T-helper 22 cell (primary cell): ENCODE measurements at places on chromosomes 12 and 14.

DNA sequence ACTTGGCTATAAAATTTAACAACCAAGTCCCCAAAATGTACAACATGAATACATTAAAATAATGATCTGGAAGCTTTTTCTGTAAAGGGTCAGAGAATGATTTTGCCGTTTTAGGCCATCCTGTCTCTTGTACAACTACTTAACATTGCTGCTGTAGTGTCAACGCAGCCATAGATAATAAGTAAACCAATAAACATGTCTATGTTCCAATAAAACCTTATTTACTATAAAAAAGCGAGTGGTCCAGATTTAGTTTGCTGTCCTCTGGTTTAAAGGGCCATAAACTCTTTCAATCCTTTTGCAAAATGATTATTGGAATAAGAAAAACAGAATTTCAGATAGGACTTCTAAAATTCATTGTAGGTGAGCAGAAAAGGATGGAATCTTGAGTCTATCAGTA, 29.2 kb downstream of the SBNO1 start:
- DNase-seq: no peak

- no peak for DNase-seq
Observed at GRCh38 chr12:7612851-7613250, 52.9 kb downstream of the APOBEC1 start.

DNA sequence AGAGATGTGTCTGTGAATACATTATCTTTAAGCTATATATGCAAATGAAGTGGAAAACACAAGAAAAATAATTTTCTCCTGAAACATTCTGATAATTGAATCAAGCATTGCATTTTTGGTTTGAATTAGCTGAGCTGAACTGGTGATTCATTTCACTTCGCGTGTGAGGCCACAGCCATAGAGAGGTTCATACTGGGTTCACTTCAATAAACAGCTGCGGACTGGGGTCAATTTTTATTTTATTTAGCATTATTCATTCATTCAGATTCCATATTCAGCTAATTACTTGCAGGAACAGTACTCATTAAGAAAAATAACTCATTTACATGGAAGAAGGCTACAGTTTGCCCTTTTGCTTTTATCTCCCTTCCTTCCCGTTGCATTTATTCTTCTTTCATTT, 195.2 kb upstream of the LRIG3 start:
- DNase-seq: no peak

GRCh38 chr14:68231898-68232297, 412.3 kb downstream of the RAD51B start:
- no peak for DNase-seq

- no peak for DNase-seq
Observed at GRCh38 chr14:96764012-96764411, 33.2 kb upstream of the VRK1 start.

DNA sequence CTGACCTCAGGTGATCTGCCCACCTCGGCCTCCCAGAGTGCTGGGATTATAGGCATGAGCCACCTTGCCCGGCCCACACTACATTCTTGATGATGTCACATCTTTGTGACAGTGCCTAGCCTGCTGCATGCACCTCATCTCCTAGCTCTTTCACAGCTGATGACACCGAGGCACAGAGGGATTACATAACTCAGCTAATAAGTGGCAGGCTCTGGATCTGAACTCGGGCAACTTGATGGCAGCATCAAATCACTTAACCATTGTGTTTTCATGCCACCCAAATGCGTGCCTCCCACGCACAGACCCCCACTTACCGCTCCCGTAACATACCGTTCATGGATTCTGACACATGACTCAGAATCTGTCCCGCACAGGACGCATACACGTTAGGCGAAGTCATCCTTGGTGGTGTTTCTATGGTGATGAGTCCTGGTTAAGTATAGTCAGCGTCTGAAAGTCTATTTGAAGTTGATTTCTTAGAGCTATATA, 7.4 kb downstream of the TMEM120B start:
- no peak for DNase-seq

- no peak for DNase-seq
Observed at GRCh38 chr12:96497855-96498254, 8.5 kb downstream of the CFAP54 start.

DNA sequence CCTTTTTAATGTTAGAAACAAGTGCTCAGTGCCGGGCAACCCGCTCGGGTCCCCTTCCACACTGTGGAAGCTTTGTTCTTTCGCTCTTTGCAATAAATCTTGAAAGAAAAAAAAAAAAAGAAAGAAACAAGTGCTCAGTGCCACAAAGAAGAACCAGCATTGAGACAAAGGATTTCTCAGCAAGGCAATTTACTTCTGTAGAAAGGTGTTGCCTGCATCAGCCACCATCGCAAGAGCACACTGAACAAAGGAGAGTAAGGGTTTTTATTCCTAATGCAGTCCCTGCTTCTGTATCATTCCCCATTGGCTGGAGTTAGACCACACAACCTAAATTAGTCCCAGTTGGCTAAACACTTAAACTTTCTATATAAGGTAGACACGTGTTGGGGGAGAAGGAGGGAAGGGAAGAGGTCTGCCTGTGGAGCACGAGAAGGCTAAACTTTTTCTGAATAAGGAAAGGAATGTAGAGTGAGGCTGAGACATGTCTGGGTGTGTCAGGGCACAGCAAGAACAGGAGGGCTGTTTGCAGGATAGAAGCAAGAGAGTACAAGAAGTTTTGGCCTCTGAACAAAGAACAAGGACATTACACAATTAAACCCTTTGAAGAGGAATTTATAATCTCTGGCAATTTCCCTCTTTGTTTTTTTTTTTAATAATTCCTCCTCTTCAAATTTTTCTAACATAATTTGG, 21.4 kb downstream of the KLRF2 start:
- no peak for DNase-seq

GRCh38 chr12:11836282-11837151, 187.0 kb downstream of the ETV6 start:
- DNase-seq: no peak

GRCh38 chr12:105469211-105469610, 138.7 kb downstream of the C12orf75 start:
- DNase-seq: no peak

- no peak for DNase-seq
Observed at GRCh38 chr14:33796356-33796755, 154.5 kb downstream of the EGLN3 start.

GRCh38 chr14:79598339-79598738, 613.0 kb downstream of the DIO2 start:
- no peak for DNase-seq

DNA sequence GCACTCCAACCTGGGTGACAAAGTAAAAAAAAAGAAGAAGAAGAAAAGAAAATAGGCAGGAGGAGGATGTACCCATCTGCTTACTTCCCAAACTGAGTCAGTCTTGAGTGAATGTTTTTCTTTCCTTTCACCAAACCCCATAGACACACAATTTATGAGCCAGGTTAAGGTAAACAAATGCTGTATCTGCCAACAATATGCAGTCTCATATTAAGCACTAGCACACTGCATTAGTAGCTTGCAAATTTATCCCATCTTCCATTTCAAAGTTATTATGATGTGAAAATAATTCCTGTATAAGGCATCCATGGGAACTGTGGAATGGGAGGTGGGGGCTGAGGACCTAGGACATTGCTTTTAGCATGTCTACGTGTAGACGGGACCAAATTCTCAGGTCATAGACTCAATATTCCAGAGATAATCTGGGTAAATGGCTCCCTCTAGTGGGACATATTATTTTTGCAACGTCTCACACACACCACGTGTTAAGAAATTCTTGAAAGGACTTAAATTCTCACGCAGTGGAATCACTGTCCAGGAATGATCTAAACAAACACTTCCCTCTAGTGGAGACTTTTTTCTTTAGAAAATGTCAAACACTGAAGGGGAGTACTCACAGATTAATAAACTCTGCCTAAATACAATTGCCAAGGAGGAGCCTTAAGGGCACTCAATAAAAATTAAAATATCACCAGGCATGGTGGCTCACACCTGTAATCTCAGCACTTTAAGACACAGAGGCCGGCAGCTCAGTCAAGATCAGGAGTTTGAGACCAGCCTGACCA, 17.1 kb upstream of the OR10P1 start:
- no peak for DNase-seq

DNA sequence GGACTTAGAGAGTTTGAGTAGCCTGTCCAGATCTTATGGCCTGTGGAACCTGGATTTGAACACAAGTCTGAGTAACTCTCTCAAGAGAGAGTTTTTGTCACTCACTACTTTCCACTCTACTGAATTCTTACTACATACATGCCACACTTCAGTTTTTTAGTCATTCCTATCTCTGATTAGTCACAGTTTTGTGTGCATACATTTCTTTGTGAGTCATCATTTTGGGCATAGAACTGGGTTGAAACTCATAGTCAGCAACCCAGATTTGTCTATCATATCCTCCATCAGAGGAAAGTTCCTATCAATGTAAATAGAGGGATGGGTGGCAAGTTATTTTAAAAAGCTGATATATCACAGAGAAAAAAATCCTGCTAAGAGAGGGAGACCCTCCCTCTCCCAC, 42.9 kb downstream of the FLRT2 start:
- DNase-seq: no peak

DNA sequence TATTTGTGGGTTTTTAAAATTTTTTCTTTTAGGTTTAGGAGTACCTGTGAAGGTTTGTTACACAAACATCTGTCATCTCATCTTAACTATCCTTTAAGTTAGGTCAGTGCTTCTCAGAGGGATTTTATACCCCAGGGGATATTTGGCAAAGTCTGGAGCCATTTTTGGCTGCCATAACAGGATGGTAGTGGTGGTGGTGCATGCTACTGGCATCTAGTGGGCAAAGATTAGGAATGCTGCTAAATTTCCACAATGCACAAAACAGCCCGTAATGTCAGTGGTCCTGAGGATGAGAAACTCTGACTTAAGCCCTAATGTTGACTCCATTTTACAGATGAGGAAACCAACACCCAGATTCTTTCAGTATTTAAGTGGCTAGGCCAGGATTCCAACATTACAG, 85.2 kb upstream of the MYF6 start:
- DNase-seq: no peak

DNA sequence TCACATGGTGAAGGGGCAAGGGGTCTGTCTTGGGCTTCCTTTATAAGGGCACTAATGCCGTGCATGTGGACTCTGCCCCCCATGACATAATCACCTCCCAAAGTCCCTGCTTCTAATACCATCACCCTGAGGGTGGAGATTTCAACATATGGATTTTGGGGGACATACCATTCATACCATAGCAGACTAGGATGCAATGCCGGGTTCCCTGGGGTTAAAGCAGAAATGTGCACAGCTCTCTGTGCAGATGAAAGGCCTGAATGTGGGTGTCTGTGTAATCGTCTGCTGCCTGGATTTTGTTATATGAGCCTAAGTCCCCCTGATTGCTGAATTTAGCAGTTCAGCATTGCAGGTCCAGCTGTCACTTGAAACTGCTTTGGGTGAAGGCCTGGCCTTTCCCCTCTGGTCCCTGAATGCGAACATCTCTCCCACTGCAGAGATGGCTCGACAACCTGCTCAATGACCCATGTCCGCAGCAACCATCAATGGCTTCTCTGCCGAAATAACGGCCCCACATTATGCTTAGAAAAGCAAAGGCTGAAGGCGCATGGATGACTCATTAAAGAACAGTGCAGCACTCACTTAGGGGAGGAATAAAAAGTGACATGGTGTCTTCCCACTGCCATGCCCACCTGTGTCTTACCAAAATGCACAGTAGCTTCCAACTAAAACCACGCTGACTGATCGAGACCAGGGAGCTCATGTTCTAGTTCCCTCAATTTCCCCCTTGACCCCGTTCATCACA, 286.3 kb downstream of the DPF3 start:
- no peak for DNase-seq

- DNase-seq: no peak
Observed at GRCh38 chr12:54660320-54660962, 12.3 kb upstream of the DCD start.

DNA sequence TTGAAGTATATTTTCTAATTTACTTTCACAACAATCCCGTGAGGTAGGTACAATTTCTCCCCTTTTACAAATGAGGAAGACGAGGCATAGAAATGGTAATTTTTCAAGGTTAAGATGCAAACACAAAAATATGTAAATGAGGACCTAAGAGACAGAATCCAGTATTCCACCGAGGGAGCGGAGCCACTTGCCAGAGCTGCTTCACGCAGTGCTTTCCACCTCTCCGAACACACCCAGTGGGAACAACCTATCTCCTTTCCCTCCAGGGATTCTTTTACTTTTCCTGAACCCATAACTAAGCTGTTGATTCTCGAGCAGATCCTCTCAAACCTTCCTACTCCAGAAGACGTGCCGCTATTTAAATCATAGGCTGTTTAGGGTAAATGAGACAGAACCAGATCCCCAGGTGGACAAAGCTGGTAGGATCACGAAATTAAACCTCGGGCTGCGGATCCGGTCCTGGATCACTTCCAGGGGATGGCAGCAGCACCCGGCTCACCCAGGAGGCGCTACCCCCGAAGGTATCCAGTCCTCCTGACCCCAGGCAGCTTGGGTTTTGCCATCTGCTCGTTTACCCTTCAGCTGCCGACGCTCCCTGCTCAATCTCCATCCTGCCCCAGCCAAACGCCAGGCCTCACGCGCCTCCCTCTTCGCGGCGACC, 1.5 kb downstream of the DDHD1 start:
- DNase-seq: peak; percentile 13

DNA sequence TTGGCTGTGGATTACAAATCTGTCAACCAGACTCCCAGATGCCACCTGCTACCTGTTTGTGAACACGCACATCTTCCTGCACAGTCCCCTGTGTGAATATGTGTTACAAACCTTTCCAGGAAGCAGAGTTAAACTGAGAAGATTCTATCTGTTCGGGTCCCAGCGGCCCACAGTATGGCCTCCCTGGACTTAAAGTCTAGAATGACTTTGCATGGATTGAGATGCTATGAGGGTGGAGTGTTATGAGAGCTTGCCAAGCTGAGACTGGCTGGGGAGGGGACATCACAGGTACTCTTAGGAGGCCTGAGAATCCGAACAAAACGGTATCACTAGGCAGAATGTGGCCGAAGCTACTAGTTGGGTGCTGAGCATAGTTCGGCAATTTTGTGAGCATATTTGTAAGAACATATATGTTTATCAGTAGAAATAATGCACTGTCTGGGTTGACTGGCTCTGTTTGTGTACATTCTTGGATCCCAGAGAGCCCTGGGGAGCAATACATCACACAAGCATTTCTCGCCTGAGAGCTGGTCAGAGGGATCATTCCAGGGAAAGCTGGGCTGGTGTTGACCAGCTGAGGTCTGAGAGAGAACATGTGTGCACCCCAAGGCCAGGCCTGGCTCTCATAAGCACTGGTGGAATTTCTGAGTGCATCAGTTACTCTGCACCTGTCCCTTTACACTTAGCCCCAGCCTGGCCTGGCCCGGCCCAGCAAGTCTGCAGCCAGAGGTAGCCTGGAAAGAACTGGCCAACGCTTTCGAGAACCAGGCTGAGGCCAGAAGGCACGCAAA, 29.8 kb upstream of the LTBP2 start:
- DNase-seq: no peak

DNA sequence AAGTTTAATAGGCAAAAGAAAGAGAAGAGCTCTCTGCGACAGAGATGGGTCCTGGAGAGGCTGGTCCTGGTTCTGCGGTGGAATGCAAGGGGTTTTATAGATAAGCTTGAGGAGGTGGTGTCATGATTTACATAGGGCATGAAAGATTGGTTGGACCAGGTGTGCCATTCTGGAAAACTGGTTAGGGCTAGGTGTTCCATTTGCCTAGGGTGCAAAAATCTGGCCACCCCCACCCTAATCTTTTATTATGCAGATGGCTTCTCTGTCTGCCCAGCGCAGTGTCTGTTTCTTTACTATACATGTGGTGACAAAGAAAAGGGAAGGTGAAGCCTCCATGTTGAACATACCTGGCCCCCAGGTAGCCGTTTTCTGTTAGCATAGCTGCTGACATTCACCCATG, 65.4 kb downstream of the ERC1 start:
- no peak for DNase-seq
